ENCODE measurements at places on chromosomes 2 and 18. TPM values are rescaled to one million over a fixed set of nuclear protein-coding genes. Genes with fewer than 3 reads are reported as not detected.

Gene ERBB4
- total RNA-seq: 2.6 TPM

Gene IL36RN
- total RNA-seq: not detected

Gene TUBA3E
- not detected for total RNA-seq

Gene PHOSPHO2
- total RNA-seq: 1.6 TPM

Gene FAM124B
- total RNA-seq: 0.33 TPM

Gene REG1B
- total RNA-seq: not detected

Gene EMILIN1
- total RNA-seq: 283 TPM

Gene ANKMY1
- total RNA-seq: 5.7 TPM

Gene GPR45
- total RNA-seq: not detected

Gene COL3A1
- total RNA-seq: 3,551 TPM

Gene RGPD4
- not detected for total RNA-seq

Gene KCNF1
- total RNA-seq: not detected

Gene CRYBA2
- not detected for total RNA-seq

Gene NLRC4
- 0.03 TPM for total RNA-seq

Gene ATL2
- total RNA-seq: 46.4 TPM

Gene XRCC5
- total RNA-seq: 180 TPM

Gene TMEM131
- total RNA-seq: 38.2 TPM

Measured in smooth muscle cell of the pulmonary artery (primary cell).